ENCODE measurements at places on chromosomes 2 and 18.

GRCh38 chr2:67311536-67311935, 85.6 kb upstream of the ETAA1 start:
- DNase-seq = no peak

DNA sequence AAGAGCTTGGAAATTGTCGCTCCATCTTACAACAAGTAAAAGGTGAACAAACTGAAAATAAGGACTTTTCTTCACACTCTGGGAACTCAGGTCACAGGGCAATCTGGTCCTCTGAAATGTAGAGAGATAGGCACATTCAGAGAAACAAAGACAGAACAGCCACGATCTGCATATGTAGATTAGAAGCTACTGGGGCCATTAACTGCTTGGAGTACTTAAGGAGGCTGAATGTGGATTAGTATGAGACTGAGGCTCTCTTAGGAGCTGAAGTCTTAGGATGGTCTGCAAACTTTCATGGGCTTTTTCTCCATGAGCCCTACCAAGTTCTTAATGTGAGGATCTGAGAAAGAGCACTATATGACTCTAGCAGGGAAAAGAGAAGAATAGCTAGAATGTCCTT, 265.3 kb upstream of the NXPH2 start:
- DNase-seq = no peak

GRCh38 chr2:44932079-44932478, 9.4 kb upstream of the SIX3 start:
- no peak for DNase-seq

DNA sequence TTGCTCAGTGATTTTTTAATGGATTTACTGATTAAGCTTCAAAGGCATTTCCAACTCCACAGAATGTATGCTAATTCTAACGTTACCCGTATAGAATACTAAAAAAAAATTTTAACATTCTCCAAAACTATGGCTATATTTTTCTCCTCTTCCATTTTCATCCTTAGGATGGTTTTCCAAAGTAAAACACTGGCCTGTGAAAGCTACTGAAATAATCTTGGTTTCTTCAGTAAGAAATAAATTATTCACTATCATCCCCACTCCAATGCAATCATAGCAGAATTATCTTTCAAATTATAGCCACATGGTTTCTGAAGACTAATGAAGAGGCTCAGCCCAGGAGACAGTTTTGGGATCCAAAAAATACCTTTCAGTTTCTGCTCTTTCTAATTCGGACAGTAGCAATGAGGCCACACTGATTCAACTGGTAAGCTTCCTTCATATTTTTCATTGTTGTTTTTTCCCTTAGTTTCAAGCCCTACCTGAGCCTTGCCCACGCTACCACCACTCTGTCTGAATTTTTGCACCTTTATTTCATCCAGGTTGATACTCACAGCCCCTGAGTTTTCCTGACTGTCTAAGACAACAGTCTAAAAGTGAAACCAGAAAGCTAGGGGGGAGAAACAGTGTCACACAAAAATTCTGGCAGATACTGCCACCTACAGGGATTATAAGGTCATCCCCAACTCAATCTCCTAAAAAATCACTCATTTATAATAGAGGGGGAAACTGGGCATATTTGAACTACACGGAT, 887.9 kb downstream of the NRXN1 start:
- DNase-seq = no peak

- no peak for DNase-seq
Measured at GRCh38 chr18:53757328-53757727, 467.1 kb downstream of the MBD2 start.

GRCh38 chr2:23794234-23794633, 132.7 kb downstream of the ATAD2B start:
- DNase-seq = no peak

DNA sequence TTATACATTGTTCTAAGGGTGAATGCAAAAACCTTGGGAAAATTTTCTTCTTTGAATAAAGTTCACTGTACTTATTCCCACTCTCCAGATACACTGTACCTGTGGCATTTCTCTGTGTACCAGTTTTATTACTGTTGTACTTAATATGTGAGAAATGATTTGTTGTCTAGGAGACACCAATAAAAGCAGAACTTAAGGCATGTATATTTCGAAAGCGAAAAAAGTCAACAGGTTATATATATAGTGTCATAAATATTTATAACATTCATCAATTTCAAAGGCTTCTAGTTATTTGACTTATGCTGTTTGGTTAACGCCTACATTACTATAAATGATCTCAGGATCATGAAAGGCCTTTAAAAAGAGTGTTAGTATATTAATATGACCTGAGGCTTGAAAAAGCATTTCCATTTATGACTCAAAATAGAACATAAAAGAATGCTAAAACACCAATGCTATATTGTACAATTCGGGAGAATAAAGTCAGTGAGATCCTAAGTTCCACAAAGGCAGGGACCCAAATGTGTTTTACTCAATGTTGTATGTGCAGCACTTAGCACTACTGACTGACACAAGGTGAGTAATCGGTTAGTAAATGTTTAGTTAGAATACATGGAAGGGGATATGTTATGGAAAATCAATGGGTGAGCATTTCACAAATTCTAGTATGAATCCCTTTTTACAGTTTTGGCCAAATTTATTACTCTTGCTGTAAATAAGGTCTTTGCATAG, 32.2 kb upstream of the HNRNPA3 start:
- DNase-seq = no peak

Measured in activated naive CD4-positive, alpha-beta T cell (primary cell).